ENCODE measurements at places on chromosomes 2 and 18.

GRCh38 chr2:130985831-130986649 is 107.2 kb downstream of the FAM168B start:
- no peak for DNase-seq

GRCh38 chr2:169653636-169654035 is 40.6 kb downstream of the CFAP210 start:
- no peak for DNase-seq

- DNase-seq, result no peak
Observed at GRCh38 chr18:32661486-32662299, 111.1 kb downstream of the KLHL14 start.

- DNase-seq, result no peak
Observed at GRCh38 chr2:54402350-54402749, 53.8 kb upstream of the SPTBN1 start.

DNA sequence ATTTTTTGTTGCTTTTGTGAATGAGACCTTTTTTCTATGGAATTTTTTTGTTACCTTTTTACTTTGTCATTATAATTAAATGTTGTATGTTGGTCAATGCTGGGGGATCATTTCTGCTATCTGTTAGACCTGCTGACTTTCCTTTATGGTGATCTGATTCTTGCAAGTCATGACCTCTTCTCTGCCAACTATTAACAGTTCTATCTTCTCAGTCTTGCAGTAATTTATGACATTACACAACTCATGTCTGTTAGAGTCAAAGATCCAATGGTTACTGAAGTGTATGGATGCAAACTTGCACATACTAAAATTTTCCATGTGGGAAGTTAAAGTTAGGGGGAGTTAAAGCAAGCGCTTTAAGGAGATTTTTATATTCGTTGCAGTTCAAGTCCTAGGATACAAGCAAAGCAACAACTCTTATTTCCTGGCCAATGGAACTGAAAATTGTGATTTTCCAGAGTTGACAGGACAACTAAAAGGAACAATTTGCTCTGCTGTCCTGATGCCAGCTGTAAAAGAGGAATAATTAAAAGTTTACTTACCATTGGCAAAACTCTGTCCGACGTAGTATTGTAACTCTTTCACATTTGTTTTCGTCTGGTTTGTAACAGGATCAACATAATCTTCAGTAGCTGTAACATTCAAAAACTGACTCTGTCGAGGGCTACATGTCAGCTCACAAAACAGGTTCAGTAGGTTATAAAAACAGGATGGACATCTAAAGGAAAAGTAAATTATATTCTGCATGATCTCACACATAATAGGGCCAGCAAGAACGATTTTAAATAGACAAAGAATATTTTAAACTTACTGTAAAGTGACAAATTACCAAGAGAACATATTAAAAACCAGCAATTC is 17.8 kb downstream of the NPC1 start:
- DNase-seq, result no peak
